ENCODE measurements at places on chromosomes 5 and 9. TPM values are rescaled to one million over a fixed set of nuclear protein-coding genes. Genes with fewer than 3 reads are reported as not detected.

- no peak for DNase-seq
Observed at GRCh38 chr5:171966270-171966669, 40.2 kb downstream of the FBXW11 start.

DNA sequence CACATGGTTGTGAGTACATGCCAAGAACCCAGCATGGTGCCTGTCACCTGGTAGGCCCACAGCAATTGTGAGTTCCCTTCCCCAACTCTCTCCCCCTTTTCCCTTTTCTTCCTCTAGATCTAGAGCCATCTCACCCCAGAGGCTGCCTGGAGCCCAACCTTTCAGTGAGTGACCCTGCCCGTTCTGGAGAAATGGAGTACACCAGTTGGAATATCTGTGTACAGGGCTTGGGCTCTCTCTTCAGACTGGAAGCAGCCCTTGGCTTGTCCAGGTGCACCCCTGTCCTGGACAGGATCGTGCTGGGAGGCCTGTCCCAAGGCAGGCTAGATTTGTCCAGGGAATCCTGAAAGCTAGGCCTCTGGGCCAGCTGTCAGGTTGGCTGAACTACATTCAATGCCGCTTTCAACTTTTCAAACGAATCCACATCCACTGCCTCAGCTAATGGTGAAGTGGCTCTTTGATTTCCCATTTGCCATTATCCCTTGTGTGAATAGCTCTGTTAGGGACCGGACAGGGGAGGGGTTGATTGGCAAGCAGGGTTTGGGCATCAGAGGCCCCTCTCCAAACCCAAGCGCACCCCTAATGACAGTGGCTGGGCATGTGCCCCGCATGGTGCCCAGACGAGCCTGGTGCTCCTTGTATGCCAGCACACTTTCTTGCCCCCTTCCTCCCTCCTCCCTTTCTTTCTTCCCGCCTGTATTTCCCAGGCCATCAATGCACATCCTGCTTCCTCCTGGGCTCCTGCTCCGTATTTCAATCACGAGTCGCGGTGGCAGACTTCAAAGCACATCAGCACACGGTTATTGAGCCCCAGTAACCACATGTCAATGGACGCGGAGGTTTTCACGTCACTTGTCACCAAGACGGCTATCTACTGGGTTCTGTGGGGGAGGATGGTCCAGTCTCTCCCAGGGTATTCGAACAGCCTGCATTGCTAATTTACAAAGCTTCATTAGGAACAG, 211.2 kb downstream of the DAB2IP start:
- DNase-seq, result no peak

DNA sequence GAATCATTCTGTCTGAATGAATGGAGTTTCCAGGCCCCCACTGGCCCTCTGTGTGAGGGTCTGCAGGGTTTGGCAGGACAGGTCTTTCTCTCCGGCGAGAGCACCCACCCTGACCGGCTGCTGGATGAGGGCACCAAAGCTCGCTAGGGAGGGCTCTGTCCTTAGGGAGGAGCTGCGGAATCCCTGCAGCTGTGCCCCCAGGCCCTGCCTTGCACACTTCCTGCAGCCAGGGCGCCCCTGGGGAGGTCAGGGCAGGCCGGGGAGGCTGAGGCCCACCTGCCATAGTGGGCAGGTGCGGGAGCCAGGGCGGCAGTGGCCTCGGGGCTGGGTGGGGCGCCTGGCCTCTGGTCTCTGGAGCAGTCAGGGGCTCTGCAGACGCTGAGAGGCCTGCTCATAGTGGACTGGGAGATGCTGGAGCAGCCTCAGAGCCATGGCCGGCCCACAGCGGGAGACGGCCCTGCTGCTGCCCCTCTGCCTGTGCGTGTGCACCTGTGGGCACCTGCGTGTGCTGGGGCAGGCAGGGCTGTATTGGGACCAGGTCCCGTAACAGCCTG, 36.1 kb downstream of the EXOC3 start:
- DNase-seq, result no peak

DNA sequence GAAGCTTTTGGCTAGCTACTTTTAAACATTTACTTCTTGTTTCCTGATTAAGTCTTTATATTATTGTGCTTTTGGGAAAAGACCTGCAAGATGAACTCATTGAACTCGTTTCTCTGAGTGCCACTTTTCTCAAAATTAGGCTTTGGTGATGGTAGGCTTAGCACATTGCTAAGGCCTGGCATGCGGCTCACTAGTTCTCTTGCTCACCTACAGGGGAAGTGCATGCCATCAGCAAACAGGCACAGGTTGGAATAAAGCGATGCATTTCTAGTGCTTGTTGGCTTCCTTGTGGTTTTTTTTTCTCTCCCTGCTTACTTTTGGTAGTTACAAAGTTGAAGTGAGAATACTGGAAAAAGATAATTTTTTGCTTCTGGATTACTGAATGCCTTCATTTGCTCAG, 41.4 kb downstream of the TLE4 start:
- DNase-seq, result no peak

GRCh38 chr9:122294531-122294930, 29.8 kb downstream of the MRRF start:
- DNase-seq, result no peak

GRCh38 chr5:115869256-115869795, 27.6 kb downstream of the AP3S1 start:
- DNase-seq, result no peak

DNA sequence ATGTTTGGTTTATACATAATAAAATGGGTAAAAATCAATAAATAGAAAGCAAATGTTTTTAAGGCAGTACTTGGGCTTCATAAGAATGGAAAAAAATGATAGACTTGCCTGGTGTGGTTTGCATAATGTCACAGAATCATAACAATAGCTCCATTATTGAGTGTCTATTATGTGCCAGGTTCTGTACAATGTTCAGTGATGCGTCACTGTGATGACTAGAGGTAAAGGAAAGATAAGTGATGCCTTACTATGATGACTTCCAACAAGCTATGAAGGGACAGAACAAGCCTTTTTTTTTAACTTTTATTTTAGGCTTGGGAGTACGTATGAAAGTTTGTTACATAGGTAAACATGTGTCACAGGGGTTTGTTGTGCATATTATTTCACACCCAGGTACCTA, 128.8 kb downstream of the TMC1 start:
- no peak for DNase-seq

- DNase-seq, result no peak
Observed at GRCh38 chr9:37038302-37038942, 4.4 kb upstream of the PAX5 start.

- no peak for DNase-seq
Observed at GRCh38 chr9:113633782-113634595, 170.5 kb downstream of the RGS3 start.

DNA sequence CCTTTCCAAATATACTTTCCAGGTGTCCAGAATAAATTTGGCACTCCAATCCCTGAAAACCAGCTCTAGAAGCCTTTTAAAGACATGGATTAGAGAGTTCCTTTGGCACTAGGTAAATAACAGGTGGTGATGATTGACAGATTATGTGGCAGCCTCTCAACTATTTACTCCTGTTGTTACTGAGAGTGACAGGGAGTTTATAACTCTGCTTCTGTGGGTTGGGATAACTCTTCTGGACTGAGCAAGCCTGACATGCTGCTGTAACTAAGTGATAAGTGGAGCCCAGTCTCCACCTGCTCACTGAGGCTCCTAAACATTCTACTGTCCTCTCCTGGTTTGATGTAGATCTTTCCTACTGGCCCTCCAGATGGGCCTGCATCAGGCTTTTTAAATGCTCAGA, 693.2 kb upstream of the FTMT start:
- no peak for DNase-seq

DNA sequence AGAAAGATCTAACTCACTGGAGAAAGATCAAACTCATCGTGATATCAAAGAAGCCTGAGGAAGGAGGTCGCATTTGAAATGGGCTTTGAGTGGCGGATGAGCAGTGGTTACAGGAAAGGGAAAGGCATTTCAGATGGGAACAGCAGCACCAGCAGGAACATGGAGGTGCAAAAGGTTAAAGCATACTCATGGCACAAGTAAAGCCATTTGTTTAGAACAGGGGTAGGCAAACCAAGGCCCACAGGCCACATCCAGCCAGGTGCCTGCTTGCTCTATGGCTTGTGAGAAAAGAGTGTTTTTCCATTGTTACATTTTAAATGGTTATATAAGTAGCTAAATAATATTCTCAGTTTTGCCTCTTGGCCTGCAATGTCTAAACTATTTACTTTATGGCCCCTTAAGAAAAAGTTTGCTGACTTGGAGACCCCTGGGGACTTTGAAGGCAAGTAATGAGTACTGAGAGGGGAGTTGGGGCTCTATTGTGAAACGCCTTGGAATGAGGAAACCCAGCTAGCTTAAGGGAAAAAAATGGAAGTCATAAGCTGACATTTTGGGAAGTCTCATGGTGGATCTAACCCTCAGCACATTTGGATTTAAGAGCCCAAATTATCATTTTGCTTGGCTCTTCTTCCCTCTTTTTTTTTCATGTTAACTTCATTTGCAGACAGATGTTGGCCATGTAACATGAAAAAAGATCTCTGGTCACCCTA, 211.1 kb downstream of the NR3C1 start:
- no peak for DNase-seq

GRCh38 chr5:53926026-53926425, 365.6 kb downstream of the NDUFS4 start:
- DNase-seq, result no peak

- DNase-seq, result no peak
Observed at GRCh38 chr5:107753427-107753826, 82.7 kb upstream of the EFNA5 start.

- DNase-seq, result no peak
Observed at GRCh38 chr9:7154003-7154619, 396.3 kb downstream of the KDM4C start.

- no peak for DNase-seq
Observed at GRCh38 chr5:35656721-35657120, 39.1 kb downstream of the SPEF2 start.

- no peak for DNase-seq
Observed at GRCh38 chr5:92613546-92613945, 967.5 kb downstream of the NR2F1-AS1 start.

GRCh38 chr5:175709276-175709781, 51.5 kb downstream of the HRH2 start:
- DNase-seq, result no peak

GRCh38 chr9:125409217-125409636, 147.6 kb downstream of the GAPVD1 start:
- no peak for DNase-seq

- DNase-seq, result no peak
Observed at GRCh38 chr9:110619831-110620230, 40.3 kb upstream of the SVEP1 start.

GRCh38 chr9:133991964-133992779, at the start of gene VAV2:
Gene VAV2, minus strand, starts transcription at chr9:133992324. Its CDS starts 46 bp downstream, at chr9:133992278.
- DNase-seq, result no peak

DNA sequence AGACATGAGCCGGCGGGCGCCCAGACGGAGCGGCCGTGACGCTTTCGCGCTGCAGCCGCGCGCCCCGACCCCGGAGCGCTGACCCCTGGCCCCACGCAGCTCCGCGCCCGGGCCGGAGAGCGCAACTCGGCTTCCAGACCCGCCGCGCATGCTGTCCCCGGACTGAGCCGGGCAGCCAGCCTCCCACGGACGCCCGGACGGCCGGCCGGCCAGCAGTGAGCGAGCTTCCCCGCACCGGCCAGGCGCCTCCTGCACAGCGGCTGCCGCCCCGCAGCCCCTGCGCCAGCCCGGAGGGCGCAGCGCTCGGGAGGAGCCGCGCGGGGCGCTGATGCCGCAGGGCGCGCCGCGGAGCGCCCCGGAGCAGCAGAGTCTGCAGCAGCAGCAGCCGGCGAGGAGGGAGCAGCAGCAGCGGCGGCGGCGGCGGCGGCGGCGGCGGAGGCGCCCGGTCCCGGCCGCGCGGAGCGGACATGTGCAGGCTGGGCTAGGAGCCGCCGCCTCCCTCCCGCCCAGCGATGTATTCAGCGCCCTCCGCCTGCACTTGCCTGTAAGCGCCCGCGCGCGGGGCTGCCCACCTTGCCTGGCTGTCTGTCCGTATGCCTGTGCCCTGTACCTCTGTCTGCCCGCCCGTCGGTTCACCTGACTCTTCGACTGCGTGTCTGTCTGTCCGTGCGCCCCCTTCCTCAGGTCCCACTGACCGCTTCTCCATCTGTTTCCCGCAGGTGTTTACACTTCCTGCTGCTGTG, 412 bp downstream of the FGF18 start:
- DNase-seq, result no peak

- DNase-seq, result no peak
Observed at GRCh38 chr5:984774-985173, 23.8 kb upstream of the NKD2 start.

- DNase-seq, result no peak
Observed at GRCh38 chr5:1507457-1507856, 16.3 kb downstream of the LPCAT1 start.

GRCh38 chr9:107266624-107267368, 16.3 kb upstream of the RAD23B start:
- no peak for DNase-seq

- DNase-seq, result no peak
Observed at GRCh38 chr5:175170899-175171298, 273.1 kb downstream of the DRD1 start.

GRCh38 chr5:119022773-119023172, 34.4 kb upstream of the DTWD2 start:
- no peak for DNase-seq

SAXO1 gene
- not detected for total RNA-seq

OTULINL gene
- 4.3 TPM for total RNA-seq

SEMA4D gene
- total RNA-seq, result 12.3 TPM

MSMP gene
- not detected for total RNA-seq

FOXD4L4 gene
- total RNA-seq, result not detected

IRX1 gene
- 22.1 TPM for total RNA-seq

SLC44A1 gene
- 21.2 TPM for total RNA-seq

CD72 gene
- 0.51 TPM for total RNA-seq

SMIM32 gene
- not detected for total RNA-seq

PLPPR1 gene
- total RNA-seq, result not detected

FBP1 gene
- 2.9 TPM for total RNA-seq

SLC23A1 gene
- total RNA-seq, result not detected

TRPM6 gene
- 1.6 TPM for total RNA-seq

CCNH gene
- total RNA-seq, result 62.0 TPM
